ENCODE measurements at places on chromosomes 6 and 20. TPM values are rescaled to one million over a fixed set of nuclear protein-coding genes. Genes with fewer than 3 reads are reported as not detected.

DNA sequence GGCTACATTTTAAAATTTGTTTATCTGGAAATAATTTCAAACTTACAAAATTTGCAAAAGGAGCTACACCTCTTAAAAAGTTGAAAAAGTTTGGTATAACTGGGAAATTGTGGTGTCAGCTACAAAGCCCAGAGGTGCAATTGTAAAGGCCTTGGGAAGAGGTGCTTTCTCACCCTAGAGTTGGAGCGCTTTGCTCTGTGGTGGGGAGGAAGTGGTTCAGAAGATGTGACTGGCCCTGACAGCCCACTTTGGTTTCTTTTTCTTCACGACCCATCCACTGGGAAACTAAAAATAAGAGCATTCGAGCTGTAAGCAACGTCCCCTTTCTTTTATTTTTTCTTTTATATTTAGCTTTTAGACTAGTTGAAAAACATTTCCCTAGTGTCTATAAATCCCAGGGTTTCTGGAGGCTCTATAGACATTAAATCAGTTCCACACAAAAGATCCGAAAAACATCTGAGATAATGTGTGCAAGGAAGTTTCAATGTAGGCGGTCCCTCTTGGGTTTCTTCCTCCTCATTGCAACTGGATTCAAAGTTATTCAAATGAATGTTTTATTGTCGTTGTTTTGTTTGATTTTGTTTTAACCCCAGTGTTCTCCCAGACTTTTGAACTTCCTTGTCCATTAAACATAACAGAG, 397.8 kb downstream of the KIF16B start:
- DNase-seq, result no peak

DNA sequence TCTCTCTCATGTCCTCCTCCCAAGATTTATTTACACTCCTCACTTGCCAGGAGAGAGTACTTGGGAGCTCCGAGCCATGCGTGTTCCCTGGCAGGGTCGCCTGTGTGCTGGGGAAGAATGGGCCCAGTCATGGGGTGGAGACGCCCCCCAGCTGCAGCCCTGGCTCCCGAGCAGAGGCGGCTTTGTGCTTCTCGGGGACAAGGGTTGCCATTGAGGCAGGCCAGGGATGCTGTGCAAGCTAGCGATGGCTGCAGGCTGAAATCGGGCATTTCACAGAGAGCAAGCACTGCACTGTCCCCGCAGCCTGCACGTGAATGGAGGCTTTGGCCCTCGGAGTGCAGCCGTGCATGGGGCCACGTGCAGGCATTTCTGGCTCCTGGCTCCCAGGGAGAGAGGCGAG, 23.8 kb downstream of the PHACTR3 start:
- DNase-seq, result peak; percentile 46

TINAG gene
- not detected for total RNA-seq

SRSF12 gene
- total RNA-seq, result 1.2 TPM

BNIP5 gene
- total RNA-seq, result not detected

TCFL5 gene
- 15.7 TPM for total RNA-seq

SPATA25 gene
- total RNA-seq, result 7.5 TPM

DNA sequence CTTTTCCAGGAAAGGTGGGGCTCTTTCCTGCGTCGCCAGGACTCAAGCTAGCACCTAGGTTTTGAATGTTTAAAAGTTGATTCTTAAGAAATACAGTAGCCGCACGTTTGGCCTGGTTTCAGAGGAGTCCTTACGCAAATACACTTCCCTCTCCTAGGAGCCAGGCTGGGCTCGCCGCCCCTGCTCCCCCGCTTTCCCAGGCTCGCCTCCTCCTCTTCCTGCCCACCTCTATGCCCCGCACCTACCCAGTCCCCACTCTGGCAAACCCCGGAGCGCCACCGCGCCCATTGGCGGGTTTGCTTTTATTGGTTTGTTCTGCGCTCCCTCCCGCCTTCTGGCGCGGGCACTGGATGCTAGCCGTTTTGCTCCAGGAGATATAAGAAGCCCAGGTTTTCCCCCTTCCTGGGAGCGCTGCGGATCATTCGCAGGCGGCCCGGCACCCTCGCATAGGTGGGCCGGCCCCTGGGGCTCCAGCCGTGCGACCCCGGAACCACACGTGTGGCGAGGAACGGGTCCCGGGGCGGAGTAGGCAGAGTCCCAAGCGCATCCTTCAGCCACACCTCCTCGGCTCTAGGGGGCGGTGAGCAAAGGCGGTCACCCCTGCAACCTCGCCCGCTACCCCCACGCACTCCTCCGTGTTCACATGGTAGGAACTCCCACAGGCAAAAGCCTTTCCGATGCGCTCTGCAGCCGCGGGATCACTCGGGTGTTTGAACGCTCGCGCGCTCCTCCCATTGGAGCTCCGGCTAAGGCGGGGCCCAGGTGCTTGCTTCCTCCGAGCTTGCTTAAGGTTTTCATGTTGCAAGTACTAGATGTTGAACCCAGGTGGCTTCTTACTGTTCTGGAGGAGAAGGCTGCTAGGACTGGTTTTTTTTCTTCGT, 119.0 kb downstream of the RTN4IP1 start:
- DNase-seq, result peak; percentile 74

PNLDC1 gene
- total RNA-seq, result not detected
